ENCODE measurements at places on chromosomes 2 and 18.

DNA sequence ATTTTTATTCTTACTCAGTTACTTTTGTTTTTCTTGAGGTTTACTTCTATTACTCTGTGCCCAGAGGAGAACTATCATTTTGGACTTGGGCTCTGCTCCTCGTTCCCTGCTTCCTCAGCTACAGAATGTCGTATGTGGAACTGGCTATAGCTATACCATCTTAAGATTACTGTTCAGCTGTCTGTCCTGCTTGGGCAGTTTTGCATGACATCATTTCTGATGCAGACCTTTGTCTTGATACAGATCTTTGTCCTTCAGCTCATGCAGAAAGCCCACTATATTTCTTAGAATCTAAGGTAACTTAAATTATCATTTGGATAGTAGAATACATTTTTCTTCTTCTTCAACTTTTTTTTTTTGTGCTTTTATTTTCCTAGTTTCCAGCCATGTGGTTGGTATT is 13.8 kb upstream of the C1GALT1C1L start:
- DNase-seq = no peak

- no peak for DNase-seq
These were observed 53.9 kb downstream of the LDLRAD4 start for GRCh38 chr18:13272416-13272815.

DNA sequence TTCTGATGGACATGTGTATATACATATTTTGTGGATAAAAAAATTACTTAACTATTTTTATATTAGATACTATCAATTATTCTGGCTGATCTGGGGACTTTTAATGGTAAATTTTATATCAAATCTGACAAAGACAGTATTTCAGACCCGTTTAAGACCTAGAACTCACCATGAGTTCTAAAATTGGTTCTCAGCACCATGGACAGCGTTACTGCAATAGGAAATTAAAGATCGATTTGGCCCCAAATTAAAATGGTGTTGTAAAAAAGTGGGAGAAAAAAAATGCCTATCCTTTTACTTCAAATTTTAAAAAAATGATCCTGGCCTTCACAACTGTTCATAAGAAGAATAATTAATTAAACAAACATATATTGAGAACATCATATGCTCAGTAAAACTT is 919 bp upstream of the SCN2A start:
- no peak for DNase-seq

GRCh38 chr2:73212448-73213176 is 1.4 kb upstream of the SMYD5 start:
- peak; percentile 69 for DNase-seq

- DNase-seq = no peak
These were observed 31.2 kb upstream of the EDAR start for GRCh38 chr2:109020217-109020637.

GRCh38 chr2:127176371-127177311 is 43.5 kb downstream of the CYP27C1 start:
- DNase-seq = no peak

DNA sequence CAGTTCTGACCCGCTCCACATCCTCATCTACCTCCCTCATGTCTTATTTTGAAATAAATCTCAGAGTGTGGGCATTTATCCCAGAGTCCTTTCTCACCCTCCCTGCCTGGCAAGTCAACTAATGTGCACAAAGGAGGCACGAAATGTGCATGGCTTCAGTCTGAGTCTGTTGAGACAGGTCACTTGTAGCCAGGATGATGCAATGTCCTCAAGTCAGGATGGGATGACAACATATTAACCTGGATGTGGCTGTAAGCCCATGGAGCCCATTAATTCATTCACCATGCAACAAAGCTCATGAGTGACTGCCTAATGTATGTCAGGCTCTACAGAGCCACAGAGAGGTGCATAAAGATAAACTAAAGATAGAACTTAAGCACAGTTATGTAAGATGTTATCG is 34.5 kb downstream of the KCNG3 start:
- no peak for DNase-seq

DNA sequence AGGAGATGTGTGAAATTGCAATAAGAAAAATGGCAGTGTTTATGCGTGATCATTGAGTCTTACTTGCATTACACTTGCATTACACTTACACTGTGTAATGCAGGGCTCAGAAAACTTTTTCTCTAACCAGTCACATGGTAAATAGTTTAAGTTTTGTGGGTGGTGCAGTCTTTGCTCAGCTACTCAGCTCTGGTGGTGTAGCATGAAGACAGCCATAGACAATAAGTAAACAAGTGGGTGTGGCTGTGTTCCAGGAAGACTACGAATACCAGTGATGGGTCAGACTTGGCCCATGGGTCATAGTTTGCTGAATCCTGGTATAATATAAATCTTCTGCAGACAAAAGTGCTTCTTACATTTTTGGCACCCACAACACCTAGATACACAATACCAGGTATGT is 115.6 kb upstream of the CYP1B1 start:
- no peak for DNase-seq

DNA sequence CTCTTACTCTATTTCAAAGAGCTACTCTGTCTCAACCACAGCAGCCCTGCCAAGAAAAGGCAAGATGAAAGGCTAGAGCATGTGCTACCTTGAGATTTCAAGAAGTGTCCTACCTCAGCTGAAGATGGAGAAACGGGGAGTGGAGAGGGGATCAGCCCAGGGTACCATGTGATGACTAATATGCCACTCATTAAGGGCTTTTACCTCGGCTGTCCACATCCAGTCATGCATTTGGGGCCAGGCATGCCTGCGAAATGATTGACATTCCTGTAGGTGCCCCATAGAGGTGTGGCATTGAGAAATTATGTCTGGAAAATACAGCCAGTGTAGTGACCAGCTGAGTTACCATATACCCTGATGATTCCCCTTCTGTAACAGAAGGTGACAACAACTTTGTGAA is 96.1 kb downstream of the NRP2 start:
- DNase-seq = no peak

DNA sequence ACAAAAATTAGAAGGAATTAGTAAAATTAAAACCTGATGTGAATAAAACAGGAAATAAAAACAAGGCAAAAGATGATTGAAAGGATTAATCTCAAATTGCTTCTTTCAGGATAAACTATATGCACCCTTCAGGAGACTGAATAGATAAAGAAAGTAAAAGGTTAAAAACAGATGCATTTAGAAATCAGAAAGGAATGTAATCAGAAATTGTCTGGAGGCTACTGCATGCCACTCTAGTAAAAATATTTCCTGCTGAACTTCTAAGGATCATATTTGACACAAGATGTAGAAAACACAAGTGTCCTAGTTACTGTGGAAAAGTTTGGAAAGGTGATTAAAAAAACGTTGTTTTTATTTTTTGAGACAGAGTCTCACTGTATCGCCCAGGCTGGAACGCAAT is 16.2 kb downstream of the CHCHD5 start:
- no peak for DNase-seq

- DNase-seq = no peak
These were observed 116.5 kb upstream of the SPATS2L start for GRCh38 chr2:200189964-200190363.

GRCh38 chr2:223725494-223725893 is 111.9 kb downstream of the AP1S3 start:
- no peak for DNase-seq

DNA sequence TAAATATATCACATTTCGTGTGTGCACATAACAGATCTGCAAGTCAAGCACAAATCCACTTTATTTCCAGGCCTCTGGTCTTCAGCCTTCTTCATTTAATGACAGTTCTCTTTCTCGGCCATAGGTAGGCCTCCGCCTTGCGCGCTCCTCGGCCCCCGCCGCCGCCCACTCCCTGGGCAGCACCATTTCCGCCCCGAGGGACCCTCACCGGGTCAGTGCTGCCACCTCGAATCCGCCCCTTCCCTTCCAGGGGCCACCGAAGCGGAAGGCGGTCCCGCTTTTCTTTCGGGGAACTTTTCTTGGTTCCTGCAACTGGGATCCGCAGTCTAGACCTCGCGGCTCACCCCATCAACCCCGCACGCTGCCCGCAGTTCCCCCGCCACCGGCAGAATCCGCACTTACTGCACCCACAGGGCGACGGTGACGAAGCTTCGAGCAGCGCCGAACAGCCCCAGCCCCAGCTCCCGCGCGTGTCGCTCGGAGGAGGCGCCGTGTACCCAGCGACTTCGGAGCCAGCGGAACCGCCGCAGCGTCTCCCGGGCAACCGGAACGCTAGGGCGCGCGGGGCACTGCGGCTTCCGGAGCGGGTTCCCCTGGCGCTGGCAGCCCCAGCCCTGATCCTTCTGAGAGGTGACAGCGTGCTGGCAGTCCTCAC is at the start of gene CDKL4:
Gene CDKL4 (minus strand): TSS at position 502 of the 655 bp plus-strand sequence.
- peak; percentile 14 for DNase-seq

DNA sequence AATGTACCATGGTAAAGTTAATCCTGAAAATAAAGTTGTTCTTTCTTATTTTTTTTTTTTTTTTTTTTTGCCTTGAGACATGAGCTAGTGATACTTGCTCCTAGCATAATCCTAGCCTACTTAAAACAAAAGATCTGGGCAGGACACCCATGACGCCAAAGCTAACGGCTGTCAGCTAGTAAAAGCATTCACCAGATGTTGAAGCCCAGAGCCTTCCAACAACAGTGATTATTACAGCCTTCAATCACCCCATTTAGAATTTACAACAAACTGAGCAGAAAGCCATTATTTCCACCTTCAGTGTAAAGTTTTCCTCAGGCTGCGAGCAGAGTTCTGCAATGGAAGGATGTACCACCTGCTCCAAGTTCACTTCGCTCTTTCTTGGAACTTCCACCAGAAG is 259.5 kb downstream of the SP3 start:
- DNase-seq = no peak

DNA sequence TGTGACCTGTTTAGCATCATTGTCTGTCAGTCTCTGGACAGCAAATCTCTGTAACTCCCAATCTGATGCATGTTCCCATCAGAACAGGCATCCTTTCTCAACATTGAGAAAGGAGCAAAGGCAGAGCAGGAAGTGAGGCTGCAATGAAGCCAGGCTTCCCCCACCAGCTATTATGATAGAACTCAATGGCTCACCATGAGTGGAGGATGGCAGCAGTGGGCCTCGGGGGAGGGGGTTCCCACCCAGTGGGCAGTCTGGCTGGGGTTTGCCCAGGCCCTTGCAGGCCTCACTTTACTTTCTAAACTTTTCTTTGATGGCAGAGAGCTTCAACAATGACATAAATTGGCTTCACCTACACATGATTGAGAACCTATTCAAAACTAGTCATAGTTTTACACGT is 240.6 kb upstream of the CXCR4 start:
- DNase-seq = no peak

DNA sequence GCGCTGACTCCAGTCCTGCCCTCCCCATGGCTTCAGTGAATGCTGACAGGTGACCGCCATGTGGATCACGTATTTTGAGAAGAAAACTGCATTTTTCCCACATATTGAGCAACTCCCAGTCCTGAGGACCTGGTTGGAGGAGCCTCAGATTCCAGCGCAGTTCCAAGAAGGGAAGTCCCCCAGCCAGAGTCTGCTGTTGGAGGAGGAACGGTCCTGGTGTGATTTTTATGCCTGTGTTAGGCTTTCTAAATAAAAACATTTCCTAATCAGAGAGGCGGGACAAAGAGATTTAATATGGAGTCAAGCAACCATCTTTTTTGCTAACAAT is 32.3 kb upstream of the COL6A3 start:
- no peak for DNase-seq

DNA sequence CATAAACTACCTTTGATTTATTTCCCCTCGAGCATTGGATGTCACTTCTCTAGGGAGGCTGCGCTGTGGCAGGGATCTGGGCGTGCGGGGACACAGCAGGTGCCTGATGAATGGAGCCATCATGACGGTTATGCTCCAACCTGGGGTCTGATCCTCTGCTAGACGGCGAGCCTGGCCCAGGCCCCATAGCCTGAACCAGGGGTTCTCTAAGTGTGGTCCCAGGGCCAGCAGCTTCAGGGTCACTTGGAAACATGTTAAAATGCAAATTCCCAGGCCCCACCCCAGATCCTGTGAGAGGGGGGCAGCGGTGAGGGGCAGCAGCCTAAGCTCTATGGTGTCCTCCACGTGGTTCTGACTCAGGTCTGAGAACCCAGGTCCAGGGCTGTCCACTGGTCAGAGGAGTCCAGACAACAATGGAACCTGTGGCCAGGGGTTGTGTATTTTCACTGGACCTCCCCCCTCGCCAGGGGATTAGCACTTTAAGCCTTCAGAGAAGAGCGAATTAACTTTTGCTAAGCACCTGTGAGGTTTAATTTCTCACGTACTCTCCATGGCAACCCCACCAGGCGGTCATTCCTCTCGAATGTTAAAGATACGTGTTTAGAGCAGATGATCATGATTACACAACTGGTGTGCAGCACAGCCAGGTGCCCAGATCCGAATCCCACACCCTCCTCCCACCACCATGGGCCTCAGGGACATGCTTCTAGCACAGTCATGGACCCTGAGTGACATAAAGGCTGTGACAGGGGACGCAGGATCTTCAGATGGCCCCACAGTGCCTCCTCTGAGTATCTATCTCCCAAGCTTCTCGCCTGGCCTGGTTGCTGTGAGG is 1.6 kb upstream of the ARHGEF4 start:
- DNase-seq = no peak

GRCh38 chr2:151775057-151775740 is 40.9 kb upstream of the NEB start:
- no peak for DNase-seq

DNA sequence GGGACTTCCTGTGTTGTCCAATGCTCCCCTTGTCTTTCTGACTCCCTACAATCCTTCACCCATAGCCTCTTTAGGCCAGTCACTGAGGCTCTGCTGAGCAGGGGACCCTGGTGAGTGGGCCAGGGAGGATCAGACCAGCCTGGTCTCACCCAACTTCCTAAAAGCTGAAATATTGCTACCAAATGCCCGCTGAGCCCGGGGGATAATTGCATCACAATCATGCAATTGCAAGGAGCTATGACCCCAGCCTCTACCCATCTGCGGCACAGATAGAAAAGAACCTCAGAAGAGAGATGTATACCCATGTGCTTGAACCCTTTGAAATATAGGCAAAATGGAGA is 3.7 kb upstream of the SP100 start:
- no peak for DNase-seq

- no peak for DNase-seq
These were observed 2.5 kb downstream of the KCNF1 start for GRCh38 chr2:10914272-10914693.

GRCh38 chr18:77144046-77144445 is 11.5 kb upstream of the MBP start:
- no peak for DNase-seq

DNA sequence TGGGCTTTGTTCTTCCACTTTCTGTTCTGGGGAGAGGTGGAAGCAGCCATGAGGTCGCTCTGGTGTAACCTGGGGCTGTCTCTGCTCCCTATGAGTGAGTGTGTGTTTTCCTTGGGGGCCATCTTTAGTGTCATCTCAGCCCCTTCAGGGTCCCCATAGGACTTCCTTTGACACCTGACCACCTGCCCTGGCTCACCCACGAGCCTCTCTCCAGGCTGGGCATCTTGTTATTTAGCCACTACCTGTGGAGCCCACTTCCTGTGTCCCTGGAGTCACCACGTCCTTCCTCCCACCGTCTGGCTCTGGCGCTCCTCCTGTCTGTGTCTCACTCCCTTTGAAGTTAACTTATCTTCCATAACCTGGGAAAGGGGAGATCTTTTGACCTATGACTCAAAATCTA is 176.0 kb downstream of the UXS1 start:
- DNase-seq = no peak

GRCh38 chr2:201059961-201060755 is 11.3 kb downstream of the HYCC2 start:
- DNase-seq = no peak
